GM10248 (cell line): ENCODE measurements at places on chromosomes 1 and 21.
A peak's percentile ranks its signal among the peaks of the same experiment; 100 is the strongest.

GRCh38 chr21:44815852-44816628 is 1.8 kb downstream of the SUMO3 start:
- no peak for DNase-seq

GRCh38 chr1:76381450-76382097 is 307.0 kb downstream of the ST6GALNAC3 start:
- no peak for DNase-seq

DNA sequence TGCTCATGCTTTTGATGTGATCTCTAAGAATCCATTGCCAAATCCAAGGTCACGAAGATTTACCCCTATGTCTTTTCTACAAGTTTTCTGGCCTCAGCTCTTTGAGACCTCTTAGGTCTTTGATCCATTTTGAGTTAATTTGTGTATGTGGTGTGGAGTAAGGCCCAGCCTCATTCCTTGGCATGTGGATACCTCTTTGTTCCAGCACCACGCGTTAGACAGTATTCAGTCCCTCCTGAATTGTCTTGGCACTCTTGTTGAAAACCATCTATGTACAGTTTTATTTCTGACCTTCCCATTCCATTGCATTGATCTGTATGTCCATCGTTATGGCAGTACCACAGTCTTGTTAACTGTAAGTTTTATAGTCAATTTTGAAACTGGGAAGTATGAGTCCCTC is 8.0 kb upstream of the FTCD start:
- DNase-seq: no peak

GRCh38 chr1:204272505-204272904 is 58.7 kb upstream of the GOLT1A start:
- no peak for DNase-seq

DNA sequence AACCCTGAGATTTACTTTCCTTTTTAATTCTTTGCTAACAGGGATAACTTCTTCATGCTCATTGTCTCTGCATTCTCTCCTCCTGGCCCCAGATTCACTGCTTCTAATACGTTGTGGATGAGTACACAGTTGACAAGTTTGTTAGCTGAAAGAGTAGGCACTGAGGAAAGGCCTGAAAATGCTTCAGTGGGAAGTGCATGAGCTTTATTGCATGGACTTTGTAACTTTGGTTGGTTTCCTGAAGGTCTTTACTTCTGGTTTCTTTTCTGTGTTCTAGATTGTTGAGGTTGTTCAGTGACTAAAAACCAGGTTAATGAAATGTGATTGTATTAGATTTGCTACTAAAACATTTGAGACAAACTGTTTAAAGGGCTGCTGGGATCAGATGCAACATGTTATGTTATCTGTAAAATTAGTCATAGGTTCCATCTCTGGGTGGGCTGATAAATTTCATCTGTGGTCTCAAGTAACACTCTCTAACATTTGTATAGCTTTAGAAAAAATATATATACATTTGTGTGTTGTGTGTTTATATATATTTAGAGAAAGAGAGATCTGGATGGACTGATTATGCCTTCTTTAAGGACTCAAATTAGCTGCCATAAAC is 19.1 kb downstream of the LRIG2 start:
- DNase-seq: no peak

GRCh38 chr21:43362321-43362791 is 64.6 kb downstream of the SIK1 start:
- DNase-seq: peak; percentile 75
